ENCODE measurements at places on chromosomes 5 and 9. TPM values are rescaled to one million over a fixed set of nuclear protein-coding genes. Genes with fewer than 3 reads are reported as not detected.

The ANKRD33B gene
- 3.1 TPM for total RNA-seq

The GPRIN1 gene
- total RNA-seq, result 11.9 TPM

The NOL6 gene
- 61.0 TPM for total RNA-seq

The RLN2 gene
- not detected for total RNA-seq

The FAM221B gene
- not detected for total RNA-seq

The DOK3 gene
- total RNA-seq, result 2.2 TPM

The PCDH1 gene
- total RNA-seq, result 4.2 TPM

The OBP2B gene
- total RNA-seq, result not detected

The STPG3 gene
- not detected for total RNA-seq

The HTR4 gene
- not detected for total RNA-seq

The XPA gene
- total RNA-seq, result 7.4 TPM

The ADRB2 gene
- total RNA-seq, result 2.3 TPM

The PCDHA11 gene
- 0.57 TPM for total RNA-seq

The CBY3 gene
- 0.29 TPM for total RNA-seq

The SREK1IP1 gene
- 8.3 TPM for total RNA-seq

The SNCAIP gene
- total RNA-seq, result 7.0 TPM

The GLDC gene
- total RNA-seq, result 1.6 TPM

The DEPDC1B gene
- 0.44 TPM for total RNA-seq

The ADAMTSL1 gene
- 18.6 TPM for total RNA-seq

The TMEM252 gene
- not detected for total RNA-seq

The SETX gene
- 125 TPM for total RNA-seq

The CA9 gene
- not detected for total RNA-seq

The DNAJC18 gene
- 8.1 TPM for total RNA-seq

The MYO10 gene
- total RNA-seq, result 265 TPM

The HRH2 gene
- total RNA-seq, result 0.14 TPM

The FAM81B gene
- total RNA-seq, result not detected

The PPP2R2B gene
- total RNA-seq, result not detected

The MFAP3 gene
- total RNA-seq, result 51.6 TPM

The ECSCR gene
- total RNA-seq, result not detected

The PHYHD1 gene
- 24.5 TPM for total RNA-seq

The WDR31 gene
- total RNA-seq, result 1.3 TPM

The UBQLN1 gene
- total RNA-seq, result 183 TPM

The DRD1 gene
- 0.44 TPM for total RNA-seq

The PLEKHG4B gene
- under 0.01 TPM for total RNA-seq

The SPAG8 gene
- 0.66 TPM for total RNA-seq

The CTXN3 gene
- total RNA-seq, result not detected

The INSL4 gene
- not detected for total RNA-seq

The SARDH gene
- total RNA-seq, result 11.9 TPM

The PCDHGB1 gene
- total RNA-seq, result 1.8 TPM

The PCBD2 gene
- 4.2 TPM for total RNA-seq

The GHR gene
- 0.86 TPM for total RNA-seq

The TTC39B gene
- 11.9 TPM for total RNA-seq

The ANAPC2 gene
- 32.4 TPM for total RNA-seq

The ADAMTSL2 gene
- 0.57 TPM for total RNA-seq

The QRFP gene
- total RNA-seq, result not detected

The PTGES gene
- total RNA-seq, result 138 TPM

The GBGT1 gene
- total RNA-seq, result 10.3 TPM

The C9orf153 gene
- total RNA-seq, result under 0.01 TPM

The RANBP3L gene
- under 0.01 TPM for total RNA-seq

The NR5A1 gene
- total RNA-seq, result not detected

The TMEM167A gene
- total RNA-seq, result 41.4 TPM

The CAMSAP1 gene
- 20.8 TPM for total RNA-seq

The MTREX gene
- 99.9 TPM for total RNA-seq

The LAMC3 gene
- total RNA-seq, result 2.1 TPM

Data from placental pericyte (primary cell).